ENCODE measurements at places on chromosomes 5 and 9.
A peak's percentile ranks its signal among the peaks of the same experiment; 100 is the strongest.

- DNase-seq: no peak
Observed at GRCh38 chr5:9265441-9266287, 280.2 kb downstream of the SEMA5A start.

DNA sequence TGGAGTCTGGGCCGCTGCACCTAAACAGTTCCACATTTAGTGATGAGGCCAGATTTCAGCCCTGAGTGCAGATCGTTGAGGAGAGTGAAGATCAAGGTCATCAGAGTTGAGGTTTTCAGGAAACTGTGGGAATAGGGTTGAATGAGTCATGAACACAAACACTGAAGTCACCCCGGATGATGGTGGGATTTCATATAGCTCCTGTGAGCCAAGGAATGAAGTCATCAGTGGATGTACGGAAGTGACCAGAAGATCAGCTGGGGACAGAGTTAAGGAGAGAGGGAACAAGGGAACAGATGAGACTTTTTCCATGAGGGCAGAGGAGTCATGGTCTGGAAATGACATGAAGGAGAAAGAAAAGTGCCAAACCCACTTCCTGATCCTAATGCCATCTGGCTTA lies 36.5 kb downstream of the PALM2AKAP2 start:
- no peak for DNase-seq

- peak; percentile 47 for DNase-seq
Observed at GRCh38 chr9:133252301-133253020, 22.5 kb downstream of the ABO start.

DNA sequence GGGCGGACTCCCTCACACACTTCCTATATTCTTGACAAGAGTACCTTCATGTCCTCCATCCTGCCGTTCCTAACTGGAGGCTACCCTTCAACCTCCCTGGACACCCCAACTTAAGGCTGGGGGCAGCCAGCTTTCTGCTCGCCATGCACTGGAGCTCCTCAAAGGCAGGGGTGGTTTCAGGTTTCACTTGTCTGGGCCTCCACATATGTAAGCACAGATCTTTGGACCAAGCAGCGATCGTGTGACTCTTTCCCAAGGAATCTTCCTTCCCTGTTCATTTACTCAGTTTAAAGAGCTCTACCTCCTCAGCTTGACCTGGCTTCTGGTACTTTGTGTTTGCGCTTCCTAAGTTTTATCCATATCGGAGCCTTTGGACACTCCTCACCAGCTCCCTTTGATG lies 34.2 kb upstream of the TRPC7 start:
- DNase-seq: no peak

DNA sequence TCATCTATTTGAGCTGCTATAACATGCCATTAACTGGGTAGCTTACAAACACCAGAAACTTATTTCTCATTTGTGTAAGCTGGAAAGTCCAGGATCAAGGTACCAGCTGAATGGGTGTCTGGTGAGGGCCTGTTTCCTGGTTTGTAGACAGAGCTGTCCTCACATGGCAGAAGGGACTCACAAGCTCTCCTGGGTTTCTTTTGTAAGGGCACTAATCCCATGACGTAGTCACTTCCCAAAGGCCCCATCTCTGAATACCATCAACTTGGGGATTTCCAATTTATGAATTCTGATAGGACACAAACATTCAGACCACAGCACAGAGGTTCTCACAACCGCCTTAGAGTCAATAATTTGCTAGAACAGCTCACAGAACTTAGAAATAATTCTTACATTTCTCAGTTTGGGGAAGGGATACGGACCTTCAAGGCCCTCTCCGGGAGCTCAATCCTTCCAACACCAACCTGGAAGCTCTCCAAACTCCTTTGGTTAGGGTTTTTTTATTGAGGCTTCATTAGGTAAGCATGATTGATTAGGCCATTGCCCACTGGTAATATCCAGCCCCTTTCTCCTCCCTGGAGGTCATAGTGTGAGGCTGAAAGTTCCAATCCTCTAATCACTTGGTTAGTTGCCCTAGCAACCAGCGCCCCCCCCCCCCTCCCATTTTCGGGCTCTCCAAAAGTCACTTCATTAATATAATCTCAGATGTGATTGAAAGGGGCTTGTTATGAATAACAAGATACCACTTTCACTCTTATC lies 7.6 kb upstream of the DNAJA1 start:
- no peak for DNase-seq

DNA sequence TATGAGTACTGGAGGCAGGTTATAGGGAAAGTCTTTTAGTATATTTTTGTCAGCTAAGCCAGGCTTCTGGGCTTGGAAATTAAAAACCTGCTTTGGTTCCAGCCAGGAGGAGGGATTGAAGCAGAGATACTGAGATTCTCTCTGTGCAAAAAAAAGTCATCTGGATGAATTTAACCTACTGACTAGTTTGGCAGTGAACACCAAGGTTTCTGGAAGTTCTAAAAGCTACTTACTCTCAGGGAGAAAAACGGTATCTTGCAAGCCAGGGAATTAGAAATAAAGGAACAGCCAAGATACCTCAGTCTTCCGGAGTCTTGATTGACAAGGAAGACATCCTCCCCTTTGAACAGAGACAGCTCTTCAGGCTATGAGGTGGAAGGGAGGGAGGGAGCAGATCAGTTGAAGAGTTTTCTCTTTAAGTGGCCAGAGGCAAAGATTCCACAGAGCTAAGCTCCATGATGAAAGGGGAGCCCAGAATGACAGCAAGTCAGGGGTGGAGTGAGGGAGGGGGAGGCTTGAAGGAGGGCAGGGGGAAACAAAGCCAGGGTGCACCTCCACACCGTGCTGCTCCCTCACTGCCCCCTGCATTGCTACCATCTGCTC lies 8.3 kb upstream of the ZBTB34 start:
- DNase-seq: no peak

DNA sequence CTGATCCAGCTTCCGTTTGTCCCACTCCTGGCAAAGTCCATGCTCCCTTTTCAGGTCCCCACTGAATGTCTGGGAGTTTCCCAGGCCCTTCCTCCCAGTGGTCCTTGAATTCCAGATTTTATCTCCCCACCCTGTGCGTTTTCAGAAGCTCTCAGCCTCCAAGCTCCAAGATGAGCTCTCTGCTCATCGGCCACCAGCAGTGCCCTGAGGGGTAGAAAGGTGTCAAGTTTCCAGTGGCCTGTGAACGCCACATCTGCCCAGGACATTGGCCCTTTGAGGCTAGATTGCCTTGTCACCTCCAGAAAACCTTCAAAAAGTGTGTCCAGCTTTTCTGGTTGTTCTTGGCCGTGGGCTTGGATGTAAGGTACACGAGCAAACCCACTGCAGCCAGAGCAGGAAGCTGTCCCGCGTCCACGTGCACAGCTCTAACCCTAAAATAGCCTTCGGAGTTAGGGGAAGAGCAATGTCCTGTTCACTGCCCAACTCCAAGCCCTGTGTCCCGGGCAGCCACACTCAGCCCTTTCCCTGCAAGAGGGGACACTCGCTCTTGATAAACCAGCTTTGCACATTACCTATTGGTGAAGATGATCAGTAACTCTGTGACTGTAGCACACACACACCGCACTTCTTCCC lies 10.9 kb upstream of the LRRC14B start:
- no peak for DNase-seq

Measured in hematopoietic multipotent progenitor cell treated with erythropoietin and hydrocortisone succinate and interleukin-3 and kit ligand, for 4 days (in vitro differentiated cells).